ENCODE measurements at places on chromosomes 4 and X. TPM values are rescaled to one million over a fixed set of nuclear protein-coding genes. Genes with fewer than 3 reads are reported as not detected.

DCUN1D4 gene
- polyA plus RNA-seq: 32.3 TPM

DNA sequence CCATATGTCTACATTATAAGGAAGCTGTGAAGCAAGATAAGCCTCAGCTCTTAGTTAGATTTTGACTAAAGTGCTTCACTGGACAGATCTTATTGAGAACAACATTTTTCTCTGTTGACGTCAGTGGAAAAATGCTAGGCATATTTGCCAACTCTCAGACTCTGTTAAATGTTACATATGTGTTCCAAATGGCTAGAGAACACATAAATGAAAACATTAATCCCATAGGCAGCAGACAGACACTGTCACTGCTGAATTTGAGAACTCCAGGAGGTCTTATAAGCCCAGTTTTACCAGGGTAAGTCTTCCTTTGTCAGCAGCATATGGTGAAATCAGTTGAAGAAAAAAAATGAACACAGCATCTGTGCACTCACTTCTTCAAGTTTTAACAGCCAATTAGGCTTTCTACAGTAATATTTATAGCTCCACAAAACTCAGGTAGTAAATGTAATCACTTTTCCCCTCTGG, 186.9 kb downstream of the CAMK2D start:
- DNase-seq: peak; percentile 73

GRCh38 chr4:3233391-3234071, 15.4 kb upstream of the MSANTD1 start:
- no peak for DNase-seq

GRCh38 chr4:16262188-16262587, 35.9 kb upstream of the TAPT1 start:
- DNase-seq: no peak

DNA sequence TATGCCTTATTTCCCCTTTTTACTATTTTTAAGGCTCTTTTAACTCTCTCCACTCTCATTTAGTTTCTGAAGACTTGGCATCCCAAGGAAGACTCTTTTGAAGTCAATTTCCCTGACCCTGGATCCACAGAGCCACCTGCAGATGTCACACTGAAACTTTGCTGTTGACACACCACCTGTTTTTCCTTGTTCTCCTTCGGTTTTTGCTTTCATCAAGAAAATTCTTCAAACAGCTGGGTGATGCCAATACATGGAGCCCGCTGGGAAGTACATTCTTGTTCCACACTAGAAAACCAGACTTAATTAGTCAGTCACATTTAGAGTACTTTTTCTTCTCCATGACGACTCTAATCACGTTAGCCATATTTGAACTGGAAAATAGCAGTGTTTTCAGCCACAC, 293.9 kb downstream of the PDGFC start:
- DNase-seq: no peak

HOPX gene
- polyA plus RNA-seq: 43.7 TPM

GRCh38 chr4:188647820-188648370, 508.7 kb downstream of the TRIML1 start:
- DNase-seq: no peak
